ENCODE measurements at places on chromosomes 4 and X.

- no peak for DNase-seq
Measured at GRCh38 chrX:113274345-113274744, 433.7 kb upstream of the AMOT start.

DNA sequence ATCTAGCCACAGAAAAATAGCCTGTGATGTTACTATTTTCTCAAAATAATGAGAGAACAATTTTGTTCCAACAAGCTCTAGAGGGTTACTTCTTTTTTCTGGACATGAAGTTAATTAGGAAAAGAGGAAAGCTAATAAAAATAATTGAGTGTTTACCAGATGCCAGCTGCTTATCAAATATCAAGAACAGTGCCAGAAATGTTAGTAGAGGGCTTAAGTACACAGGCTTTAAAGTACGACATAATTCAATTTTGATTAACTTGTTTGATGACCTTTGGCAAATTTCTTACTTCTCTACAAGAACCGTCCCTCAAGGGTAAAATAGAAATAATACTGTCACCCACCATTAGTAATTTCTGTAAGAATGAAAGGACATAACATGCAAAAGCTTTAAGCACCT, 977.0 kb downstream of the FSTL5 start:
- no peak for DNase-seq

GRCh38 chrX:35617836-35618235, 180.3 kb upstream of the MAGEB16 start:
- DNase-seq, result no peak

DNA sequence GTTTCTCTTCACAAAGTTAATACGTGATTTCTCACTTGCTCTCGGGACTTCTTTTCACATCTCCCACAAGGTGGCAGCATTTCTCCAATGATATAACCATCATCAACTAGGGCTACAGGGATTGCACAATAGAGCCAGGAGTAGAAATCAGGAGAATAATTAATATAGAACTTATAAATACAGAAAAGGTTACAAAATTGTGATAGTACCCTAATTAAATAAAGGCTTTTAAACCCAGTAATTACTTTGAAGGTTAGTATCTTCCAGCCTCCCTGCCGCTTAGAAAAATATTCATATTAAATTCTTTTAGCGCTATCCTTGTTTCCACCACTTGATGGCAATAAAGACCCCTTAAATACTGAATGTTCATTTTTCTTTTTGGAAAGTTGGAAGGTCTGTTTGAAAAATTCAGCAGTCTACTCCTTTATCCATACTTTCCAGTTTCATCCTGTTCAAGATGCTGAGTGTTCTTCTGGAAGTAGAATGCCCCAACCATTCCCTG, 65.8 kb downstream of the RASGEF1B start:
- peak; percentile 26 for DNase-seq

DNA sequence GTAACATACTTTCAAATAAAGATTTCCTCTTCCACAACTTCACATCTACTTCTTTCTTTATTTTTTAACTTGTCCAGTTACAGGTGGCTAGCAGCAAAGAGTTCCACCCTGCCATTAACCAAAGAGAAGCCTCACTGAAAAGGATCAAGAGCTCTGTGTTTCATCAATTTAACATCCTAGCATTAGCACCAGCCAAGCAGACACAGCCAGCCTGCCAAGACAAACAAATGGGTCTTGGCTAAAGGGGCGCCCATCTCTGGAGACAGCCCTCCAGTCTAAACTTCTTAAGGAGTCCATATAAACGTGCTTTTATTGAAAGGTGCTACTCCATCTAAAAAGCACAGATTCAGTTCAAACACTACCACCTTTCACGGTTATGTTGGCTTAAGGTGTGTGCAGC, 105.3 kb downstream of the ADAMTS3 start:
- DNase-seq, result no peak

DNA sequence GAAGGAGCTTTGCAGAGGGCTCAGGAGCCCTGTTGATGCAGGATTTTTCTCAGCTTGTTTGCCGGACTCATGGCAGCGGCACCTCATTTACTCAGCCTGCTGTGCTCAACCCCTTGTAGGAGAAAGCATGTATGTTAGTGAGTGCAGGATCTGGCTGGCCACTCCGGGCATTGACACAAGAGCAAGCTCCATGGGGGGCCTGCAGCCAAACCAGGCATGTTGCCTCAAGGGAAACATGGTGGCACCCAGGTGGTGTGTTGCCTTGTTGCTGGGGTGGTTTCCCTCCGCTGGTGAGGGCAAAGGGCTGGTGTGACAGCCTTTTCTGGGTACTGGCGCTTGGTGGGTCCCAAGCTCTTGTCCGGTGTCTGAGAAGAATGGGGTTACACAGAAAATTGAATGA, 189.3 kb upstream of the ANXA3 start:
- DNase-seq, result no peak

DNA sequence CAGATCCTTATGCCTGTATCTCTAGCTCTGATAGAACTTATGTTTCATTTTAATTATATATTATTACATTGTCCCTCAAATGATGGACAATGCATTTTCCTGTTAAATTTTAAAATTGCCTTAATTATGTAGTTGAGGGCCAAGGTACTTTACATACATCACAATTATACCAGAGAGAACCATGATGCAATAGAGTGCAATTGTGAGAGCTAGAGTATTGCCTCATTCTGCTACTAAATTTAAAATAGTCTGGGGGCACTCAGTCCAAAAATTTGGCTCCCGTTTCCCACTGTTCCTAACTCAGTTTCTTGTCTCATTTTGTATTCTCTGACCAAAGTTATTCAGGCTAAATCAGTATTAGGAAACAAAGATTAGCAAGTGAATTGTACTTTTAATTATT, 378.5 kb upstream of the ZFP42 start:
- no peak for DNase-seq

- no peak for DNase-seq
Measured at GRCh38 chrX:129786210-129786651, 6.5 kb downstream of the SASH3 start.

GRCh38 chrX:150683536-150684146, 9.6 kb upstream of the MTMR1 start:
- DNase-seq, result no peak

DNA sequence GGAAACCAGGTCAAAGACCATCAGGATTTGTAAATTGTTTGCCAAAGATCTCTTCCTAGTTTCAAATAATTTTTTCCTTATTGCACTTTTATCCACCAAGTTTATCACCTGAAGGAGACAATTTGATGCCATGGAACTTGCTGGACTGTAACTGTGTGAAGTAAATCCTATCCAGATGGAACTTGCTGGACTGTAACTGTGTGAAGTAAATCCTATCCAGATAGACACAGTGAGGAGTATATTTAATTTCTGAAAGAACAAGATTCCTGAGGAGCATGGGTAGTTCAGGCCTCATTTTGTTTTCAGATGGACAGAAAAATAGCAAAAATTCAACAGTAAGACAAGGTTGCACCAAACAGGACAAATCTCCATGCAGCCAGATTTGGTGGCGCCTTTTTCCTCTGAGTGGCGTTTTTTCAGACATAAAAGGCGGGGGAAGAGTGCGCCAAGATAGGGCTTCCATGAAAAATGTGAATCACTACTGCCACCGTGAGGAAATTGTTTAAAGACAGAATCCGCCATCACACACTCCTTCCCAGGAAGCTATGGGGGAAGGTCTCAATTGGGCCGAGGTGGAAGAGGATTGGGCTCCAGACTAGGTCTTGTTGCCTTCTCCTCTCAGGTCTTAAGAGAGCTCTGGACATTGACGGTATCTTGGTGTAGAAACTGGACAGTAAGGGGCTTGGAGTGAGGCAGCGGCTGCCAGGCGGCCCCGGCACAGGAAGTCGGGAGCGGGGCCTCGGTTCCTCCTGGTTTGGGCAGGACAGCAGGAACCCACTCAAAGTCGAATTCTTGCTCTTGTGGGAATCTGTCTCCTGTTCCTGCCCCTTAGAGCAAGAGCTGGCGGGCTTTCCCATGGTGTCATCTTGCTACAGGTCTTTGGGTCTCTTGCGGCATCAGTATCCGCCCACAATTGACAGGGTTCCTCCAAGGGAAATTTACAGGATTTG, 234.7 kb downstream of the OR13H1 start:
- DNase-seq, result no peak

DNA sequence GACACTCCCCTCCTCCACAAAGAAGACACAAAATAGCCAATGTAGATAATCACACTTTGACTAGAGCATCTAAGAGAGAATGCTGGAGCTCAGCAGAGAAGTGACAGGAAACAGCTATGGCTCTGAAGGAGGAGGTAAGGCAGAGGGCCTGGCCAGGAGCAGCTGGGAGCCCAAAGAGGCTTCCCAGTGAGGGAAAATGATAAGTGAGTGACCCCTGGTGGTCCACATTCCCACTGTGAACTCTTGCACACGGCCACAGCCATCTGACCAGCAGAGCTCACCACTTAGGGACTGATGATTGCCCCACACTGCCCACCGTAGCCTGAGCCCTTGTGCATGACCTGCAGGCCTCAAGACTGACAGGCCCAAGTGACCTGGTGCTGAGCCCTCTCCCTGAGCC, 162.7 kb upstream of the GALNTL6 start:
- DNase-seq, result no peak

DNA sequence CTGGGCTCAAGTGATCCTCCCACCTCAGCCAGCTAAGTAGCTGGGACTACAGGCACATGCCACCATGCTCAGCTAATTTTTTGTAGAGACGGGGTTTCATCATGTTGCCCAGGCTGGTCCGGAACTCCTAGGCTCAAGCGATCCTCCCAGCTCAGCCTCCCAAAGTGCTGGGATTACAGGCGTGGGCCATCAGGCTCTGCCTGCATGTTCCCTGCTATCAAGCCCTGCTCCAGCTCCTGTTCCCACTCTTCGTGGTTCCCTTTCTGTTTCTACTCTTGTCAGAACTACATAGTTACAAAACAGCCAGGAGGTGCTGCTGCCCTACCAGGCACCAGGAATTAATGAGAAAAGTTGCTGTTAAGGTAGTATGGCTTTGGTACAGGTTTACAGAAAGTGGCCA, 8.7 kb downstream of the TIMP1 start:
- no peak for DNase-seq

- DNase-seq, result no peak
Measured at GRCh38 chrX:110284159-110284558, 33.7 kb downstream of the AMMECR1 start.

- DNase-seq, result no peak
Measured at GRCh38 chr4:7158081-7158750, 34.1 kb upstream of the SORCS2 start.

DNA sequence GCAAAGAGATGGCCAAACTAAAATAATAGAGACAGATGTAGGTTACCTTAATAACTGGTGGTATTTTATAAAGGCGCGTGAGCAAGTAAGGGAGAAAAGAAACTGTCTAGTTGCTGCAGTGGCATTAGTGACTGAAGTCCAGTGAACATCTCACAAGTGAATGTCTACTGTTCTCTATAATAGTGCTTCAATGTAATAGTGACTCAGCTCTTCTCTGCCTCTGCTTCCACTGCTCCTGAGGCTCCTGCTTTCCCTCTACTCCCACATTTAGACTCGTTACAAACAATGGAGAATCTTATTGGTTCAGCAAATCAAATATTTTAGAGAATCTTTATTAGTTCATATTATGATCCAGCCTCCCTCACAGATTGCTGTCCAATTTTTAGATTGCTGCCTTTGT, 779.1 kb upstream of the HTR2C start:
- DNase-seq, result no peak

DNA sequence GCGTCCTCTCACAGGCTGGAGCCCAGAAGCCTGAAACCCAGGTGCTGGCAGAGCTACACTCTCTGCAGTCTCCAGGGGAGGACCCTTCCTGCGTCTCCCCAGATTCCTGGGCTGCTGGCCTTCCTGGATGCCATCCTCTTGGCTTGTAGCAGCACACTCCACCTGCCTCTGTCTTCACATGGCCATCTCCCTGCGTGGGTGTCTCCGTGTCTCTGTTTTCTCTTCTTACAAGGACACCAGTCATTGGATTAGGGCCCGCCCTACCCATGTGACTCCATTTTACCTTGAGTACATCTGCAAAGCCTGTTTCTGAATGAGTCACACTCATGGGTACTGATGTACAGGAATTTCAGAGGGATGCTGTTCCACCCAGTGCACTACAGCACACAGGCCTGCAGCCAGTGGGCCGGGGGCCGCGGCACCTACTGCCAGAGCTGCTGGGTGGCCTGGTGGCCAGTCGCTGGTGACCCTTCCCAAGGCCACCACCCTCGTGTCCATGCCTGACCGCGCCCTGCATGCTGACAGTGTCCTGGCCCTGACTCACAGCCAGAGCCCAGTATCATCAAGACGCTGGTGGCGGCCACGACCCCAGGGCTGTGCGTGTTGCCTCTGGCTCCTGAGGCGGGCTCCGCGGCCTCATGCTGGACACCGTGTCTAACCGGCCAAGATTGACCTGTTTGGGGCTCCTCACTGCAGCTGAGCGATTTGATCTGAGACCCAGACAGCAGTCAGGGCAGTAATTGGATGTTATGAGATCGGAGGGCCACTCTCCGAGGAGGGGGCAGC, 63.6 kb upstream of the NKX1-1 start:
- DNase-seq, result no peak

GRCh38 chrX:15956681-15957080, 102.1 kb upstream of the AP1S2 start:
- DNase-seq, result no peak

GRCh38 chr4:114052227-114052626, 72.8 kb upstream of the ARSJ start:
- no peak for DNase-seq

GRCh38 chr4:55363691-55364351, 17.8 kb downstream of the SRD5A3 start:
- DNase-seq, result no peak

DNA sequence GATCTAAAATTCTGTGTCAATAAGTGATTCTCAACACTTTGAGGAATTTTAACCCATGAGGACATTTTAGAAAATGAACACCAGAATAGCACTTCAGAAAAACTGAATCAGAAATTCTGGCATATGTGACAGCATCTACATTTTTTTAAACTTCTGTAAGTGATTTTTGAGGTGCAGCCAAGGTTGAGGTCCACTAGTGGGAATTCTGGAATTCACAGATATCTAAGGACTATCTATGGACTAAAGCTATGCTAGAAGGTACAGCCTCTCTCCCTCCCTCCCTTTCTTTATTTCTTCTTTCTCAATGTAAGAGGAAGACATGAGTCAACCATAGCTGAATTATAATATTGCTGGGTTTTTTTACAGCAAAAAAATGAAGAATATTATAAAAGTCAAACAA, 508.2 kb upstream of the ATOH1 start:
- DNase-seq, result no peak

- DNase-seq, result no peak
Measured at GRCh38 chr4:40437741-40438383, 102.7 kb downstream of the CHRNA9 start.

DNA sequence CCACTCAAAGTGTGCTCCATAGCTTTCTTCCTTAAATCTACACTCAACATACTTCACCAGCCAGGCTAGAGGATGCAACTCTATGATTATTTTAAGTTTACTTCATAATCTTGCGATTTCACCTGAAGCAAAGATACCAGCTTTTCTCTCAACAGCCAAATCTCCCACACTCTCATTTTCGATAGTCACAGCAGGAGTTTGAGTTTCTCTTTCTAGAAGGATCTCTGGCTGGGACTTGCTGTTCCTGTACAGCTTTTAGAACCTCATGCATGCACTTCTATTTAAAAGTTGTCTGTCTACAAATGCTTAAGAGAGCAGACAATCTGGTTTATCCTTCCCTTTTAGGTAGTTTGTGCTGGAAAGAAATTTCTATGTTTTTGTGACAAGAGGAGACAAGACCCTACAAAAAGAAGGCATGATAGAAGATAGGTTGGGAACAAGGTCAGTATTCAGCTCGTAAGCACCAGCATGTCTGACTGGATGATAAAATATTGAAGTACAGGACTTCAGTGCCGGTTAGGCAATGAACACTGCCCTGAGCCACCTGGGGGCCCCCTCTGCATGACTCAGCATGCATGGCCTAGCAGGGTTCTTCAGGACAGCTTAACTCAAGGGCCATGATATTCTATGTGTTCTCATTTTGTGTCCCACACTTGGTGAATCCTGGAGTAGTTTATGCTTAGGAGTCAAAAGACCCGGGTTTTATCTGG, 65.6 kb downstream of the ATXN3L start:
- DNase-seq, result no peak
